SJSA1 (cell line): ENCODE measurements at places on chromosomes 16 and 17. TPM values are rescaled to one million over a fixed set of nuclear protein-coding genes. Genes with fewer than 3 reads are reported as not detected.

- peak; percentile 68 for DNase-seq
Measured at GRCh38 chr17:8991514-8992285, 26.2 kb upstream of the PIK3R5 start.

GRCh38 chr17:58974354-58974753 lies 132.3 kb downstream of the TRIM37 start:
- no peak for DNase-seq

DNA sequence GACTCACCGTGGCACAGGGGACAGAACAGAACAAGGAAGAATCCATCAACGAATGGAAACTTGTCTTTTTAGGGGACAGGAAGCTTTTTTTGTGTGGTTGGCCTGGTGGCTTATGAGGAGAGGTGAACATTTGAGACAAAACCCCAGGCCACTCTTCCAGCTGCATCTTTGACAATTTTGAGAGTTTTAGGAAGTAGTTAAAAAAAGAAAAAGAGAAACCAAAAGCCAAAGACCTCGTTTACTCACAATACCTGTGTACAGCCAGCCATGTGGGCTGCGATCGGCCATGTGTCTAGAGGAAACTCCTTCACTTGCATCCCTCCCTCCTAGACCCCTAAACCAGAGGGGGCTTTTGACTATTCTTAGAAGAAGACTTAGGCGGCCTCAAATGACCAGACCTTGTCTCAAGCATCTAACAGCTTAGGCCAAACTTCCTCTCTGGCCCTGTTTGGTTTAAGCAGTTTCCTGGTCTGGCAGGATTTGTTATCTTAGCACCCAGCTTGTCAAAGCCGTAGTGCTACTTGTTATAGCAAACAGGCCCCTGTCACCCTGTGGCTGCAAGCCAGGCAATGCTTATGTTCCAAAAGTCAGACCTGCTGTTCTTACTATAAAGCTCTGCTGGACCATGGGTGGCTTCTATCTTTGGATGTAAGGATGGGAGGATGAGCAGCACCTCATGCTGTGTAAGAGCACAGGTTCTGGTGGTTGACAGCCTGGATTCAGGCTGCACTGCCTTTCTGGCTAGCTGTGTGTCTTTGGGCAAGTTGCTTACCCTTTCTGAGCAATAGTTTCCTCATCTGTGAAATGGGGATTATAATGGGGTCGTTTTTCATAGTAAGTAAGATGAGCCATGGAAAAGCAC lies 17.7 kb downstream of the KSR1 start:
- DNase-seq: no peak

GRCh38 chr16:87348616-87349157 lies 31.5 kb upstream of the C16orf95 start:
- no peak for DNase-seq

DNA sequence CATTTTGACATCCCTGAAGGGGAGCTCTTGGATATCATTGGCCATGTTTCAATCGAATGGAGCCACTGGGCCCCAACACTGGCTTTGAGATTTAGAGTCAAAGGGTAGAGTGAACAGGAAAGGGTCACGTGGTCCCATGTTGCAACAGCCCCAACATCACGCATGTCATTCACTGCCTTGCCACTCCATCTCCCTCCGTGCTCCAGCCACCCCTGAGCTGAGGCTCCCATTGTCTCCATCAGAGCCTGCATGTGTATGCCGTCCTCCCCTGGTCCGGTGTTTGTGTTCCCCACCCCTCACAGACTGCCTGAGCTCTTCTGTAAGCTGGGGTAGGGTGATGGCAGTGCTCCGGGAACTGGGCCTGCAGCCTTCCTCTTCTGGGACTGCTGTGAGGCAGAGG lies 12.1 kb downstream of the NFE2L1 start:
- no peak for DNase-seq

- DNase-seq: no peak
Measured at GRCh38 chr17:32943647-32944191, 15.8 kb downstream of the TMEM98 start.

ZNF385C gene
- not detected in 2 replicates for total RNA-seq

TEKT1 gene
- 0.03 TPM in 1 of 2 replicates, not detected in the other for total RNA-seq
